ENCODE measurements at places on chromosomes 12 and 14.

- DNase-seq, result no peak
Observed at GRCh38 chr14:69055999-69056788, 77.1 kb upstream of the ACTN1 start.

GRCh38 chr12:46445551-46446235, 73.1 kb upstream of the SLC38A2 start:
- no peak for DNase-seq

GRCh38 chr12:85016413-85016812, 19.7 kb downstream of the TSPAN19 start:
- DNase-seq, result no peak

DNA sequence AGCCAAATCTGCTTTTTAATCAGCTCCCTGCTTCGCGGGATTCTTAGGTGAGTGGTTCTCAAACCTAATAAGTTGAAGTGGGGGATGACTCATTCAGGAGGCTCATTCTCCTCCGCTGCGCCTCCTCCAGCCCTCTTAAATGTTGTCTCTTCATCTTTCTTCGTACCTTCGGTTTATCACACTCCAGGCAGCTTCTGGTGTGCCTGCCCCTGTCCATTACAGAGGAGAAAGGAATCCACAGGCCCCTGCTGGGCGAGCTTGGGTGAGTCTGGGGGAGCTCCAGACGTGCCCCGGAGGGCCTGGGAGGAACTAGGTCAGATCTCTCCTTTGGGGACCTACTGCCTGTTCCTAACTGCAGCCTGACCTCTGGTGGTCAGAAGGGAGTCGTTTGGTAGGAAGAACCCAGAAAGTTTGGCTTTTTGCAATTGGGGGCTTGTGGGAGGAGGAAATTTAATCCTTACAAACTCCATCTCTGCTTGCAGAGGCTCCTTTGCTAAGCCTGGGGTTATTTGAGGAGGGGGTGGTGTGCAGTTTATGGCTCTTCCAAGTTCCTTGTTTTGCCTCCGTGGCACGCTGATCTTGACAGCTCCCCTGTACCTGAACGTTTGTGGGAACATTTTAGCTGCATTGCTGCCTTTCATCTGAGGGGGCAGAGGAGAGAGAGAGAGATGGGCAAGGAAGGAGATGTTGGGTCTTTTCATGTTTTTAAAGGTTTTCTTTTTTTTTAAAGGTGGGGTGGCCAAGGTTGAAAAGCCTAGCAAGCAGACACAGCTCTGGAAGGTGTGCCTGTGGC, 84.1 kb upstream of the GNG2 start:
- peak; percentile 71 for DNase-seq

DNA sequence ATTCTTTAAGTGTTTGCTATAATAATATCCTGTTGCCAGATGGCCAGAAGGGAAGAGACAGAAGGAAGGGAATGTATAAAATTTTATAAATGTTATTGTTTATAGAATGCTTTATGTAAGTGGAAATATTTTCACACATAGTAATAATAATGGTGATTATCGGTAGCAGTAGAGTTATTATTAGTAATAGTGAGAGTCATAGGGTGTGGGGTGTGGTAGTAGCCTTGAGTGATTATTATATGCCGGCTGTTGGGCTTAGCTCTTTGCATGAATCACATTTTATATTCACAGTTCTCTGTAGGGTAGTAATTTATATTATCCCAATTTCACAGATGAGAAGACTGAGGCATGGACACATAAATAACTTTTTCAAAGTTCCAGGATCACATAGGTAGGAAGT, 391.4 kb downstream of the C12orf75 start:
- no peak for DNase-seq
